NCI-H82 (cell line): ENCODE measurements at places on chromosomes 7 and 10.
A peak's percentile ranks its signal among the peaks of the same experiment; 100 is the strongest.

DNA sequence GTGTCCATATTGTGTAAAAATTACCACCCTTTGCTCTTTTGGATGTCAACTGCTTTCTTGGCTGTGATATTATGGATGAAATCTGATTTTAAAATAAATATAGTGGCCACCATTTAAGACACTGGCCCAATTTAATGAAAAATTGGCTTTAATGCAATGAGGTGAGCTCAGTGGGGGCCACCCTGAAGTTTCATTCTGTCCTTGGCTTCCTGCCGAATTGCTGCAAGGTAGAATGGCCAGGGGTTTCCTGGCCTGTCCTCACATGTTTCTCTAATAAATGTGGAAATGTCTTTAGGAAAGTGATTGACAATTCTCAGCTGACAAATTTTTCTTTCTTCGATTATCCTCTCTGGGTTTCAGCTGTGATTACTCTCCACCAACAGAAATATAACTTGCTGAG lies 36.0 kb downstream of the DYNC1I1 start:
- DNase-seq = no peak

DNA sequence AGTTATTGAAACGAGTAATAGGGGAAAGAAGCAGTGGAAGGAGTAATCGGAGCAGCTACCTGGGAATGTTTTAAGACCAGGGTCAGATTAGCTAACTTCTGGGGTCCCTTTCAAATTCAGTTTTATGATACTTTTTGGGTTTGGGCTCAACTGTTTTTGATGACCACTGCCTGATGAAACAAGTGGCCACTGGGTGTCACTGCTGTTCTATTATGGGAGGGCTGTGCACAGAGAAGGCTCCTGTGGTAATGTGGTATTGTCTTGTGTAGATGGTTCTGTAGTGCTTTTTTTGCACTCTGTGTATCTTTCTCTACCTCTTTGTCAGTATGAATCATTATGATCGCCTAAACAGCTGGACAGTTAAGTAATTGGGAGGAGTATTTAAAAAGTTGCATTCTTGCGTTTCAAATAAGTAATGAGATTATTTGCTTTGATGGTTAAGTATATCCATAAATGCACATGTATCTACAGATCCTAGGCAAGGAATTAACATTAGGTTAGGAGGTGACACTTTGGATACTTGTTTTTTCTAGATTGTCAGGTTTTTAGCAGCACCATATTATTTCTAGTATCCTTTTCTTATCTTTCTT lies 128.4 kb downstream of the ABCA13 start:
- DNase-seq = peak; percentile 77

GRCh38 chr7:69803699-69804516 lies 205.6 kb downstream of the AUTS2 start:
- no peak for DNase-seq

GRCh38 chr10:114998993-114999392 lies 61.0 kb downstream of the TRUB1 start:
- DNase-seq = peak; percentile 3

DNA sequence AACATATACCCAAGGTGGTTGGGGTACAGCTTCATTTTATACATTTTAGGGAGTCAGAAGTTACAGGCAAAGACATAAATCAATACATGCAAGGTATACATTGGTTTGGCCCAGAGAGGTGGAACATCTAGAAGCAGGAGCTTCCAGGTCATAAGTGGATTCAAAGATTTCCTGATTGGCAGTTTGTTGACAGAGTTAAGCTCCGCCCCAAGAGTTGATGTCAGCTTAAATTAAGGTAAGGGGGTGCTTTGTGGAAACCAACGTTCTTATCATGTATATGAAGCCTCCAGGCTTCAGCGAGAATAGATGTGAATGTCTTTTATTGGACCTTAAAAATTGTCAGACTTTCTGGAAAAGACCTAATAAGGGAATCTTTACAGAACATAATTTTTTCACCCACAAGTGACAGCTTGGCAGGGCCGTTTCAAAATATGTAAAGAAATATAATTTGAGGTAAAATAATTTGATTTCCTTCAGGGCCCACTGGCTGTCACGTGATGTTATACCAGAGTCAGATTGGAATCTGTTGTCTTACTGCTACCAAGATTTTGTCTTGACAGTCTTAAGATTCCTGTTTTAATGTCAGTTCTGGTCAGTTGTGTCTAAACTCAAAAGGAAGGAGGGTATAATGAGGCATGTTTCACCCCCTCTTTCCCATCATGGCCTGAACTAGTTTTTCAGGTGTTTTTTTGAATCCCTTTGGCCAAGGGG lies 6.3 kb upstream of the PANK1 start:
- no peak for DNase-seq

DNA sequence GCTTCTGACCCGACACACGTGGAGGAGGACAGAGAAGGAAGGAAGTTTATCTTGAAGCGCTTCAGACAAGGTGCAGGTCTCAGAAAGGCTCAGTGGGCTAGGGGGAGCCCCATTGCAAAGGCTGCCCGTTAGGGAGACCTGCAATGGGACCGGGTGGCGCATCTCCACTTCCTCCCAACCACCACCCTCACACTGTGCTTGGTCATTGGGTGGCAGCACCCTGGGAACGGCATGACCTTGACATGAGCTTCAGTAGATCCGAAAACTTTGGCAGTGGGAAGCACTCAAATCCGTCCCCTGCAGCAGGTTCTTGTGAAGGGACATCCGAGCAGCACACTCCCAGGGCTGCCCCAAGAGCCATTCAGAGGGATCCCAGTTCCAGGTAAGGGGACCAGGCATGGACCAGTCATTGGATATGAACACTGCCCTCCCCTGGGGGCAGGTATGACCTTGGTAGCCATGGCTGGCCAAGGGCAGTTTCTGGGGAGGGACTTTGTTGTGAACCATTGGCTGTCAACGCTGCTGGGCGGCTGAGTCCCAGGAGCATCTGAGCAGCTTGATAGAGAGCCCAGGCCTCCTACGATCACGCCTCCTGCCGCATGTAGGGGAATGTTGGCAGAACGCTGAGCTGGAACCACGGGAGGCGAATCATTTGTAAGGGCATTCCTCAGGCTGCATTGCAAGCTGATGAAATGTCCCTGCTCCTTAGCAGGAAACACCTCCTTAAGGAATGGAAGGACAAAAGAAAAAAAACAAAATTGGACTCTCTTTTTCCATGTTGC lies 31.7 kb downstream of the GALNTL5 start:
- no peak for DNase-seq

GRCh38 chr7:112981966-112982365 lies 104.7 kb downstream of the GPR85 start:
- DNase-seq = no peak

GRCh38 chr10:120365872-120366271 lies 91.2 kb upstream of the PLPP4 start:
- DNase-seq = no peak

DNA sequence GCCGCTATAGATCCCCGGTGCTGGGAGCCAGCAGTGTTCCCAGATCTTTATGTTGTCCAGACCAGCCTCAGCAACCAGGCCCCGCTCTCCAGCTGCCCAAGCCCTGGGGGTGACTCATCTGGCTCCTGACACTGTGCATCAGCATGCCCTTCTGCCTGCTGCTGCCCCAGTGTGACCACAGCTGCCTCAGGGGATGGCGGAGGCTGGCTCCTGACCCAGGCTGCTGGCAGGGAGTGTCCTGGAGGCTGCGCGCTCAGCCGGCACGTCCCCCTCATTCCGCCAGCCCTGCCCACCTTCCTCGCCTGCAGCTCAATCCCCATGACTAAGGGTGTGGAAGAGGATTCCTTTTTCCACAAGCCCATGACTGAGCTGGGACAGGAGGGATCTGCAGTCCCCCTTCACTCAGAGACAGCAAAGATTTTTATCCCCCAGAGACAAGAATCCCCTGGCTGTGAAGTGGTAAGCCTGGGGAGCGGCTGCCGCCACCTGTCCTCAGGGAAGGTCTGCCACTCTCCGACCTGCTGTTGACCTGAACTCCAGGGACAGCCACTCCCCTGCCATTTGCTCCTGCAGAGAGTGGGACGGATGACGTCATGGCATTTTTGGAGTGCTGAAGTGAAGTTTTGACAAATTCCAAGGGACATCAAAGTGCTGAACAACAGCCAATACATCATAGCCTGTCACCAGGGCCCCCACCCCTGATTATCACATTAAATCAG lies 182.8 kb upstream of the BMPER start:
- peak; percentile 69 for DNase-seq

- DNase-seq = peak; percentile 20
Observed at GRCh38 chr7:131341690-131342089, 14.0 kb downstream of the MKLN1 start.

- no peak for DNase-seq
Observed at GRCh38 chr7:45885264-45885882, 2.9 kb upstream of the IGFBP1 start.

- DNase-seq = no peak
Observed at GRCh38 chr7:114468844-114469243, 54.2 kb downstream of the FOXP2 start.
